ENCODE measurements at places on chromosomes 7 and 10.

GRCh38 chr7:90621125-90621746, 25.1 kb downstream of the CDK14 start:
- DNase-seq = no peak

GRCh38 chr7:150974468-150975391, 3.4 kb downstream of the KCNH2 start:
- DNase-seq = peak; percentile 81

- no peak for DNase-seq
These were observed 5.2 kb downstream of the OPTN start for GRCh38 chr10:13105184-13105583.

- DNase-seq = no peak
These were observed 10.8 kb downstream of the TMEM196 start for GRCh38 chr7:19762631-19763030.

DNA sequence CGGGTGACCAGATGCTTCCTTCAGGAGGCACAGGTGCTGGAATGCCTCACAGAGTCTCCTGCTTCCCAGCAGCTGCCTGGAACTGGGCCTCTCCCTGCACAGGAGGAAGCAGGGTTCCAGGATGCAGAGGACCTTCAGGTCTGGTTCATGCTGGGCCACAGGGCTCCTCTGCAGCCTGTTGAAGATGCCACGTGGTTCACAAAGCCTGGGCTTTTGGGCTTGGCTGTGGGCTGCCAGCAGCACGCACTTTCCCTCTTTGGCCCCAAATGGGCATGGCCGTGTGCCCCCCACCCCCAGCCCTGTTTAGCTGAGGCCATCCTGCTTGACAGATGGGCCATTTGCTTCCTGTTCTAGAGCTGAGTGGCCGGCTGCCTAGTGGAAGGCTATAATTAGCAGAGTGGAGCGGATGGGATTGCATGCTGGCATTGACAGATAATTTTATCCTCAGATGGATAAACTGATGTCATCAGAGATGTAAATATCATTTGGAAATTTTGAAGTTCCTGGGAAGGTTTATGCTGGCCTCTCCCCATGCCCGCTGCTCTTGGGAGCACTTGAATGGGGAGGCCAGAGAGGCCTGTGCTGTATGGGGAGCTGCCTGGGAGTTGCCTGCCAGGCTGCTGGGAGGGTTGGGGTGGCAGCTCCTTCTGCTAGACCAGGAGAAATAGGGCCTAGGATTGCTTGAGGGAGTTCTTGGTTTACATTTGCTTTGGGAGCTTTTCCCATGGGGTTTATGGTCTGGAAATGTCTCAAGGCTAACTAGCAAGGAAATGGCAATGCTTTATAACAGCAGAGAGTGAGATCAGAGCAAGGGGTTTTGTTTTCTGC, 28.2 kb downstream of the TSPAN15 start:
- DNase-seq = no peak

GRCh38 chr10:104415526-104416165, 62.0 kb downstream of the CFAP58 start:
- DNase-seq = no peak

GRCh38 chr10:100479037-100479436, 16.2 kb downstream of the WNT8B start:
- no peak for DNase-seq

DNA sequence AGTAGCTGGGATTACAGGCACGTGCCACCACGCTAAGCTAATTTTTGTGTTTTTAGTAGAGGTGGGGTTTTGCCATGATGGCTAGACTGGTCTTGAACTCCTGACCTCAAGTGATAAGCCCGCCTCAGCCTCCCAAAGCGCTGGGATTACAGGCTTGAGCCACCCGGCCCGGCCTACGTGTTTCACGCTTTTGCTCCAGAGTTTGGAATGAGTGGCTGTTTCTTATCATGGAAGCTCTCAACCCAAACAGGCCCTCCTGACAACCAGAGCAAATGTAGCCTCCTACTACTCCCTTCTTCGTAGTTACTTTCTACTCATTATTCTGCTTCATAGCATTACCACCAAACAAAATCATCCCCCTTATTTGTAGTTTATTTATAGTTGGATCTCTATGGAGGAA, 26.8 kb upstream of the CASD1 start:
- no peak for DNase-seq

GRCh38 chr10:71021402-71021801, 133.0 kb upstream of the PCBD1 start:
- DNase-seq = no peak

DNA sequence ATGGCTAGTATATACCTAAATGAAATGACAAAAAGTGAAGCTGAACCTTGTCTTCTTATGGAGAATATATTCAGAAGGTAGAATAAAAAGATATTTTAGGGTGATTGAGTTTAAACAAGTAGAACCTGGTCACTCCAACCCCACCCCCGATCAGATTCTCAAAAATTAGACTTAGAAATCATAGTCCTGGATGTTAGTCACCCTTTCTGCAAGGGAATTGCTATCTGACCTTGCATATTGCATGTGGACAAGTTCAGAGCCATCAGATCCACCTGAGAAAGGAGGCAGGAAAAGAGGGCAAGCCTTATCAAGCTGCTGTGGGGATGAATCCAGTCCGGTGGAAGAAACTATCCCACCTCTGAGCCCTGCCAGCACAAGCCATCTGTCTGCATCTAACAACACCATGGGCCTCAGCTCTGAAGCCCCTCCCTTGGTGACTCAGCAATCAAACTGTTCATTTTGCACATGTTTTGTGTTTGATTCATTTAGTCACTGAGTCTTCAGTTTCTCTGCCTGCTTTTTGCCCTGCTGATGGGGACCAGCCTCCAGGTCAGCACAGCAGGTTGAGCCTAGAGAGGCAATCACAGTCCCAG, 727.3 kb downstream of the AUTS2 start:
- no peak for DNase-seq

DNA sequence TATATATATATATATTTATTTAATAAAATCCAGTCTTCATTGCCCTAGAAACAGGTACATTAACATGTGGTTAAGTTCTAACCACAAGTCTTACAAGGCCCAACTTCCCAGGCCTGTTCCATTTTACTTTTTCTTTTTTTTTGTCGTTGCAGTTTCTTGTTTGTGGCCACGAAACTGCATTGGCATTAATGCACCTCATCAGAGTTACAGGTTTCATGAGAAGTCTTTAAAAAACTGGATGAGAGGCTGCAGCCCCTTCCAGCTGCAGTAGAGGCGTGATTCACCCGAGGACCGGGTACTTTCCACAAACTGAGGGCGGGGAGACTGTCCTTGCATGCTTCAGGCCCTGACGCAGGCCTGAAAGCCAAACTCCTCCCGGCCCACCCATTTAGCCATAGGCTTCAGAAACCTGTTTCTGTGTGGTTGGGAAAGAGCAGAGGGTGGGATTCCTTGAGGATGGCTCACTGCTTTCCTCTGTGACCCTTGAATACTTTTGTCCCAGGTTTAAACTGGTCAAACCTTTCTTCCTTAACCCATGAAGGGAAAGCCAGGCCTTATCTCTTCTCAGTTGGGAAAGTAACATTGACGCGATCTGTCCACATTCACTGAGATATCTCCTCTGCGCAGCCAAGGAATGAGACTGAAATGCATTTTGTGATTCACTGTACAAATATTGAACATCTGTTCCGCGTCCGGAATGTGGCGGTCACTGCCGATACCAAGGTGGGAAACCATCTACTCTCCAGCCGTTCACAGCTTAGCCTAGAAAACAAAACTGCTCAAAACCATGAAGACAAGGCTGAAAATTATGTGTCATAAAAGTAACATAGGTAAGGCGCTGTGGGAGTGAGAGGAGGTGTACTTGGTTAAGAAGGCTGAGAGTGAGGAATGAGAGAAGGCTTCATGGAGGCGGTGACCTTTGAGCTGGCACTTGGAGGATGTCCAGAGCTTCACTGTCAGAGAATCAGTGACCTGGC, 311.7 kb downstream of the GATA3 start:
- peak; percentile 61 for DNase-seq

DNA sequence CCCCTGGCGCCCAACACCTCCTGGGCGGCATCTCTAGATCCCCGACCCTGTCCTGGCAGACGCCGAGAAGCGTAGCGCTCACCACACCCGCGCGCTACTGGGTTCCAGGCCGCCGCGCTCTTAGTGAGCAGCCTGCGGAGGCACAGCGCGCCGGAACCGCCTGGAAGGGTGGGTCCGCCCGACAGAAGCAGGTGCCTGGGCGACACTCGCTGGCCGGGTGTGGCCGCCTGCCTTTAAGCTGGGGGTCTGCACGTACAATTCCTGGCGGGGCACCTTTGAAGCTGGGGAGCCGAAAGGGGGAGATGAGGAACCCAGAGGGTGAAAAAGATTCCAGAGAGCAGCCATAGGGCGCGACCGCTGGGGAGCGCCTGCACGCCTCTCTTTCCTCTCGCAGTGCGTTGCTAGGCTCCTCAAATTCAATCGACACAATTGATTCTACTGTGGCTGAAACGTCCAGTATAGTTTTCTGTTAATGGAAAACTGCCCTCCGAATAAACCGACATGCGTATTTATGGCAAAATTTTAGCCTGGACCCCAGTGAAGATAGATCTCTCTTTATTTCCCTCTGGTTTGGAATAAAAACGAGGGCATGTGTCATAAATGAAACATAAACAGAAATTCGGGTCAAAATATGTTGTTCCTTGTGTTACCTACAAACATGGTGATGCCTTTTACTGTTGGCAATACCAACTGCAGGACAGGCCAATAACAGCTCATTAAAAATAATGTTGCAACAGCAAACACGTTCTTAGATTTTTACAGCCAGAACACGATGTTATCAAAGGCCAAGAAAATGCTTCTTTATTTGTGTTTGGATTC, 4.6 kb downstream of the HMX3 start:
- peak; percentile 26 for DNase-seq

DNA sequence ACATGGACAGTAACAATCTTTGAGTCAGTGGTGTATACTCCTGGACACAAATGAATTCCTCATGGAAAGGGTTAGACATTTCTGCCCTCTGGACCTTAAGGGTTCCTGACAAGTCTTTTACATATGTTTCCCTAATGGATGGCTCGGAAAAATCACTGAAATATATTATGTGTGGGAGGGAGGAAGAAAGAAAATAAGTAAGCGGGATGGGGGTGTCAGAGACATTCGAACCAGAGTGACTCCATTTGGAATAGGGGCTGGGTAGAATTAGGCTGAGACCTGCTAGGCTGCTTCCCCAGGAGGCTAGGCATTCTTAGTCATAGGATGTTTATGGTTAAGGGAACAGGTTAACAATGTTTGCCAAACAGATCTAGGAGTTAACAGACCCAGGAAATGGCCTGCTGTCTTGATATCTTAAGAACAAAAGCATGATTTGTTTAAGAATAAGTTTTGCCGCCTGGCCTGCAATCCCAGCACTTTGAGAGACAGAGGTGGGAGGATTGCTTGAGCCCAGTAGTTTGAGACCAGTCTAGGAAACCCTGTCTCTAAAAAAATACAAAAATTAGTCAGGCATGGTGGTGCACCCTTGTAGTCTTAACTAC, 1241.7 kb downstream of the TYW1 start:
- DNase-seq = no peak

DNA sequence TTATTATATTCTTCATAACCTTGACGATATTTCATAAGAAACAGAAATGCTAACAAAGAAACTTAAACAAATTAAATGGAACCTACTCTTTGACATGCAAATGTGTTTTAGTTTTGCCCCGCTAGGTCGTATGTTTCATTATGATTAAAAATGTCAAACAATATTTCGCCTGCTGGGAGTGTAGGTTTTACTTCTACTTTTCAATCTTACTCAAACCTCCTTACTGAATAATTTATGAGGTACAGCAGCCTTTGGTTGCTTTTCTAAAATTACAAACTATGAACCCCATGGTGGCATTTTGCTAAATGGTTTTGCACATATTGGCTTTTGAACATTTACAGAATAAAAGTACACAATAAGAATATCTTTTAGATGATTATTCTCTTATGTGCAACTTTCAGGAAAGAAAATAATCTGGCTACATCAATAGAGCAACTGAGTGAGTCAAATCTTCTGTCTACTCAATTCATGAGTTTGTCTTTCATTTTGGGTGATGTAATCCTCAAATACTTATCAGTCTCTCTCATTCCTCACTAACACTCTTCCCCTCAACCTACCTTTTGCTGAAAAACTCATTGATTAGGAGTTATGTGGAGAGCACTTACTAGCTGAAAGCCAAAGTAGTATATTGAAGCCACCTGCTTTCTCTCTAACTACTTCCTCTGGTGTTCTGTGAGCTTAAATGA, 1226.4 kb downstream of the XPNPEP1 start:
- DNase-seq = no peak

DNA sequence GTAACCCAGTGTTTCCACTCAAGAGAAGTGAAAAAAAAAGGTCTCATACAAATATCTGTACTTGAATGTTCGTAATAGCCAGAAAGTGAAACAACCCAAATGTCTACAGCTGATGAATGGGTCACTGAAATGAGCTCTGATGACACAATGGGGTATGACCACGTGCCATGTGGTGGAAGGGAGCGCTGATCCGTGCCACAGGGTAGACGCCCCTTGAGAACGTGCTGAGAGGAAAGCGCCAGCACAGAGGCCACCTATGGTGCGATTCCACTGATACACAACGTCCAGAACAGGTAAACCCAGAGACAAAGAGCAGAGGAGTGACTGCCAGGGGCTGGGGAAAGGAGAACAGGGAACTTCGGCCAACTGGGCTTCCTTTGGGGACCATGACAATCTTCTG, 50.3 kb downstream of the MAD1L1 start:
- DNase-seq = no peak

DNA sequence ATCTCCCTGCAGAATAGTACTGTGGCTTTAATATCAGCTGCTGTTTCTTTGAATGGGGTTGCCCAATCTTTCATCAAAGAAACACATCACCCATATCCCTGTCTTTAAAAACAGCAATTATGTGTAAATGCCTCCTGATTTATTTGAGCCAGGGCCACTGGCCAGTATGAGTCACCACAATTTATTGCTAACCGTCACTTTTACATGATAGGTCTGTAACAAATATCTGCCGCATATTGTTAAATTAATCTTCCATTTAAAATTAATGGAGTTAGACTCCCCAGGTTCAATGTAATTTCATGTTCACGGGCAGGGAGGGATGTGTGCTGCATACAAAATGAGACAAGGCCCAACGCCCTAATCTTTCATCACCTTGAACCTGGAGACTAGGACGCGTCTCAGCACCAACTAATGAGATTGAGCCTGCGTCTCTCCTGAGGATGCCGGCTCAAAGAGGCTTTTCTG, 673.4 kb downstream of the AUTS2 start:
- DNase-seq = no peak

DNA sequence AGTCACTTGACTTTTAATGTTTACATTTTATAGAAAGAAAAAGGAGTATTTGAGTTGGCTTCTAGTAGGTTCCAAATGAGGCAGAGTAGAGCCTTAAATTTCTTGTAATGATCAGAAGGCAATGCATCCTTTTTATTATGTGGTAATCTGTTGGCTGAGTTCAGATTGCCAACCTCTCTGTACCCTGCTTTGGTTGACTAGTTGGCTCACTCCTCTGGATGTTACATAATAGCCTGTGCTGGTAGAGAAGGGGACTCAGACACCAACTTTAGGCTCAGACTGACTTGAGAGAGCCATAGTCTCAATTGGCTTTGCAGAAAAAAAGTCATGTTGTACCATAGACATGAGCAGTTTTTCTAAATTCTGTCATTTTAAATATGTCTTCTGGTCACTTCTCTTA, 46.8 kb upstream of the GLCCI1 start:
- no peak for DNase-seq

GRCh38 chr10:127935071-127935561, 28.2 kb downstream of the PTPRE start:
- DNase-seq = no peak
